Effector memory CD4-positive, alpha-beta T cell (primary cell): ENCODE measurements at places on chromosomes 11 and 22.
A peak's percentile ranks its signal among the peaks of the same experiment; 100 is the strongest.

- no peak for DNase-seq
These were observed 94.7 kb downstream of the LDLRAD3 start for GRCh38 chr11:36038541-36038940.

GRCh38 chr11:76216536-76217325 is 10.4 kb upstream of the WNT11 start:
- DNase-seq: no peak

- DNase-seq: no peak
These were observed 23.5 kb downstream of the CERK start for GRCh38 chr22:46714550-46714949.

GRCh38 chr11:29483831-29484230 is 533.0 kb downstream of the KCNA4 start:
- no peak for DNase-seq

DNA sequence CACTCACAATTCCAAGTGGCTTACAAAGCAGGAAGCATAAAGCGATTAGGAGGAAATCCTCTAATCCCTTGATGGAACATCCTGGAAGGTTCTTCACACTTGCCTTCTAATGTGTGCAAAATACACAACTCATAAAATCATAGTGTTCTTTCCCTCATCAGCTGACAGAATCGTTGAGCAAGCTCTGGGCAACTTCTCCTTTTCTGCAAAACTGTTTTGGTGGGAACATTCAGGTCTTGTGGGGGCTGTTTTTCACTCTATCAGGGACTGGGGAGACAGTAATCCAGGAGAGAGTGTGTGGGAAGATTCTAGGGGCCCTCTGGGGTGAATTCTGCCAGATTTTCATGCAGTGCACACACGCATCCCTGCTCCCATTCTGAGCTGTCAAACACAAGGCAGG is 53.2 kb downstream of the IRAG1 start:
- no peak for DNase-seq

- DNase-seq: no peak
These were observed 4.2 kb downstream of the SCGB1C1 start for GRCh38 chr11:196786-197731.

DNA sequence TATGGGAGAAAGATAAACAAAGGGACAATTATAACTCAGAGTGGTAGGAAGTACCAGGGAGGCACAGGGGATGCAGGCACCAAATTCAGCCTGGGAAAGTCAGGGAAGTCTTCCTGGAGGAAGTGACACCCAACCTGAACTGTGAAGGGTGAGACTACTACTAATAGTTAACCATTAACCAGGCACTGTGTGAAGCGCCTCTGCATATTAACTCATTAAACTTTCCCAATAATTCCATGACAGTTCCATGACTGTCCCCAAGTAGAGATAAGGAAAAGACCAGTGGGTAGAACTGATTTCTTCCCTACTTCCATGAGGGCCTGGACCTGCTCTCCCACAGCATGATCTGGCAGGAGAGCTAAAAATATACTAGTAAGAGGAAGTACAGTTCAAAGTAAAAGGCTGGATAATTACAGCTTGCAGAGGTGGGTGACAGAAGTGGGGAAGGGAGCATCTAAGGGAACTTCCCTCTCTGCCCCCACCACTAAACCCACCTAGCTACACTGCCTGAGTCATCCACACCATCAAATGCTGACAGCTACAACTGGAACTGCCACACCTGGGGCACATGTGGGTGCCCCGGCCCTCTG is 4.7 kb upstream of the AP1B1 start:
- no peak for DNase-seq

GRCh38 chr22:49812838-49813237 is 14.8 kb downstream of the BRD1 start:
- no peak for DNase-seq

- DNase-seq: no peak
These were observed 44.9 kb upstream of the ETS1 start for GRCh38 chr11:128632141-128632791.

GRCh38 chr11:30255637-30256036 is 24.8 kb downstream of the FSHB start:
- DNase-seq: no peak

DNA sequence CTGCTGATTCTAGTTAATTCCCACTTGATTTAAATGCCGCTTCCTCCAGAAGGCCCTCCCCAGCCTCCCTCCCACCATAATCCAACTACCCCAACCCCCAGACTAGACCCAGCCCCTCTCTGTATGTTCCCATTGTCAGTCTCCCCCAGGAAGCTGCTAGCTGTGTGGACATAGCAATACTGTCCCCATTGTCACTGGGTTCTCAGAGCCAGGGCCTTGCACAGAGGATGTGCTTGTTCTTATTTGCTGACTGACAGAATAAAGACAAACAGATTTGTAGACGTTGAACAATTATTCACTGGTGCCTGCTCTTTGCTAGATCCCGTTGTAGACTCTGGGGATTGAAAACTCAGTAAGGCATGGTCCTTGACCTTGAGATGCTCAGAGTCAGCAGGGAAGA is 45.7 kb upstream of the NAV2 start:
- DNase-seq: no peak

DNA sequence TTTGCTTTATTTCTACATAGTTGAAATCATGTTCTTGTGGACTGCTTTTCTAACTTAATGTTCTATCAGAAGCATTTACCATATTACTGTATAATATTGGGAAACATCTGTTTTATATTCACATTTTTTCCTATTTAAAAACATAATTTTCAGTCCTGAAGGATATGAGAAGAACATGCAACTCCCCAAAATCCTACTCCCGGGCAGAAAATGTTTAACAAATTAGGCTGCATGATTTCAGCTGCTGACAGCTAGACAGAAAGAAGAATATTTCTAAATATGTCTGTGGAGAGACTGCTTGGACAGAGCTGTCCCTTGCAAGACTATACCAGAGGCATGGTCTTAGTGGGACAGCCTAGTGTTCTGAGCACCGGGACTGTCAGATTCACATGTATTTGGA is 15.7 kb upstream of the AMPD3 start:
- no peak for DNase-seq

GRCh38 chr11:84969103-84969502 is 658.0 kb downstream of the DLG2 start:
- no peak for DNase-seq

GRCh38 chr11:75480185-75481175 is 45.3 kb downstream of the GDPD5 start:
- DNase-seq: no peak

GRCh38 chr11:60762851-60763691 is 6.4 kb downstream of the MS4A15 start:
- DNase-seq: no peak

GRCh38 chr11:79274636-79275331 is 166.0 kb downstream of the TENM4 start:
- DNase-seq: no peak

- peak; percentile 75 for DNase-seq
These were observed 54.2 kb downstream of the GRAMD4 start for GRCh38 chr22:46674367-46674781.

- no peak for DNase-seq
These were observed 81.9 kb downstream of the PPP2R1B start for GRCh38 chr11:111684251-111684650.

- DNase-seq: no peak
These were observed 13.4 kb downstream of the PACSIN2 start for GRCh38 chr22:43001271-43002201.

- no peak for DNase-seq
These were observed 3.6 kb upstream of the CCDC117 start for GRCh38 chr22:28768701-28769393.

DNA sequence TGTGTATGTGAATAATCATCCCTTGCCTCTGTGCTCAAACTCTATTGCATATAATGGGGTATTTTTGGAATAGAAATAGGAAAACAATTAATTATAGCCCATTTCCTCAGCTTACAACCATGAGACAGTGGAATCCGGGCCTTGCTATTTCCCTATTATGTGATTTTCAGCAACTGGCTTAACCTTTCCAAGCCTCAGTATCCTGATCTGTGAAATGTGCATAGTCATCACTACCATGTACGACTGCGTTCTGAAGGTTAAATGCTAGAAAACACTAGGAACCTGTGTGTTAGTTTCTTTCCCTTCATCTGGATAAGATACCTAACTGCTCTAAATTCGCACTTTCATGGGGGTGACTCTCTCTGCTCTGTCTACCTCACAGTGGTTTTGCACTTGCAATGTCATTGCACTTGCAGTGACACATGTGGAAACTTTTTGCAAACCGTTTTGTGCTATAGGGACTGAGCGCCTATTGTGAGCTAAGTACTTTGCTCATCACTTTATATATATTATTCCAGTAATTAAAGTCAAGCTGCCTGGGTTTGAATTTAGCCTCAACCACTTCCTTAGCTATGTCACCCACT is 48.3 kb downstream of the IRAG1 start:
- no peak for DNase-seq

DNA sequence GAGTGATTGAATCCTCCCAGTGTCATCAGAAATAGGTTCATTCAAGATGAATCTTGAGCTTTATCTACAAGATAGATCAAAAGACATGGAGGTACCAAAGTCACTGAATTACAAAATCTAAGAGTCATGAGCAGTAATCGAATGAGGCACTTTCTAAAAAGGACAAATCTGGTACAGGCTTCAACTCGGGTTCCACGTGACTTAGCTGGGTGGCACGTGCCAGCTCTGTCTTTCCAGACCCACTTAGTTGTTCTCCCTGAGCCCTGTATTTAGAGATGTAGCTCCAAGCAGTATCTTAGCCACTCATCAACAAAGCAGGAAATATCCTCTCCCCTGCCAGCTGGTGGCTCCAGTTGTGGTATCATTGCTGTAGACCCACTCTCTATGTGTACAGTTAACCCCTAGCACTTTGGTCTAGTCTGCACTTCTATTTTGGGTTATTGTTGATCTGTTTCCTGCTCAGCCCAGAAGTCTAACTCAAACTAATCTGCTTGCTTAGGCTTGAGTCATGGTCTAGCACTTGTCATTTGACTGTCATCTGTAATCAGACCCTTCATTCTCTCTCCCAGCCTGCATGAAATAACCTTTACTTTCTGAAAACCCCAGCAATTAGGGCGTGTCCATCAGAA is 528.7 kb downstream of the ETS1 start:
- no peak for DNase-seq

DNA sequence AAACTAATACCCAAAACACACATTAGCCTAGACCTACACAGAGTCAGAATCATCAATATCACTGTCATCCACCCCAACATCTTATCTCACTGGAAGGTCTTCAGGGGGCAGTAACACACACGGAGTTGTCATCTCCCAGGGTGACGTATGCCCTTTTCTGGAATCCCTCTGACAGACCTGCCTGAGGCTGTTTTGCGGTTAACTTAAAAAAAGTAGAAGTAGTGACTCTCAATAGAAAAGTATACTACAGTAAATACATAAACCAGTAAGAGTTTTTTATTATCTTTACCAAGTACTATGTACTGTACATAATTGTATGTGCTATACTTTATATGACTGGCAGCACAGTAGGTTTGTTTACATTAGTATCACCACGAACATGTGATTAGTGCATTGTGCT is 80.5 kb downstream of the PGR start:
- no peak for DNase-seq

DNA sequence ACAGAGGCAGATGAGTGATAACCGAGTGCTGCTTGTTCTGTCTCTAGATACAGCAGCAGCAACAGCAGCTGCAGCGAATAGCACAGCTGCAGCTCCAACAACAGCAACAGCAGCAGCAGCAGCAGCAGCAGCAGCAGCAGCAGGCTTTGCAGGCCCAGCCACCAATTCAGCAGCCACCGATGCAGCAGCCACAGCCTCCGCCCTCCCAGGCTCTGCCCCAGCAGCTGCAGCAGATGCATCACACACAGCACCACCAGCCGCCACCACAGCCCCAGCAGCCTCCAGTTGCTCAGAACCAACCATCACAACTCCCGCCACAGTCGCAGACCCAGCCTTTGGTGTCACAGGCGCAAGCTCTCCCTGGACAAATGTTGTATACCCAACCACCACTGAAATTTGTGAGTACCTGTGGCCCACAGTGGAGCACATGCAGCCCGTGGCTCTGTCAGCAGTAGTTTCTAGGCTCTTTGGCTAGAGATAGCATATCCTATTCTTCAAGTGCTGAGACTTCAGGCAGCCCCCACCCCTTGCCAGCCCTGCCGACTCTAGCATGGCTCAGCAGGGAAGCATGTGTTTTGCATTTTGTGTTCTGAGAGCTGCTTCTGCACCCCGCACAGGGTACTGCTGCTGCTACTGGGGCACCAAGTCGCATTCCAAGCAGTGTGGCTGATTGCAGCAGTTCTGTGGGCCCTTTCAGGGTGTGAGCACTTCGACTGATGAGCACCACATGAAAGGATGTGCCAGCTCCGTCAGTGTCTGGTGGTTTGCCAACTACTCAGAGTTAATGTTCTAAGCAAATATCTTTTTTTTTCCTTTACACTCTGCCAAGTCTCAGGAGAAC is 59.2 kb downstream of the MED15 start:
- peak; percentile 75 for DNase-seq
